ENCODE measurements at places on chromosomes 4 and X.
A peak's percentile ranks its signal among the peaks of the same experiment; 100 is the strongest.

- no peak for DNase-seq
These were observed 193.9 kb downstream of the ANAPC10 start for GRCh38 chr4:144903953-144904711.

DNA sequence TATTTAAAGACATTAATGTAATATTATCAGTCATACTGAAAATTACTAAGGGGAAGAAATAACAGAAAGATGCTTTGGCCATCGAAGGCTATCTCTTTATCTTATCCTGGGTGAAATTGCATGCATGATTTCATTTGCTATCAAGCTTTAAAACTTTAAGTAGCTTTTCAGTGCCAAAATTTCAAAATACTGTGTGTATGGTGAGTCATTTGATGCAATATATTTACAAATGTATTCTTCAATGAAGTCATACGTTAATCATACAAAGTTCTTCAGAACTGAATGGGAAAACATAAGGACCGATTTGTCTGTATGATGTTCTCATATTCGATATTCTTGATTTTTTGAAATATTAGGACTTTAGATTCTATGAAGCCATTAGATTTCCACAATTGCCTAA is 1295.8 kb upstream of the AGA start:
- DNase-seq = no peak

DNA sequence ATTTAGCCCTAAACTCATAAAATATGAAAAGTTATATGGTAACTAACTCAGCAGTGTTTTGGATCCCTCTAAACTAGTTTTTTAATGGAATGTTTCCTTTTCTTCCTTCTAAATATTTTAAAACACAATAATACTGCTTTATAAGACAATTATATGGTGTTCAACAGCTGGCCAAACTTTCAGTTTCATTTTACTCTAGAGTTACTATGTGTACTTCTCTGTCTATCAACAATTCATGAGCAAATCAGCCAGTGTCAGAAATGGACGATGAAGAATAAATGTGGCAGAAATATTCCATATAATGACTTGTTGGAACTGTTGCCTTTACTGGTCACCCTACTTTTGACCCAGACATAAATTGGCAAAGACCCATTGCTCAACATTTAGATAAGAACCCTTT is 64.8 kb upstream of the CXXC4 start:
- no peak for DNase-seq

GRCh38 chrX:113726898-113727297 is 857.0 kb upstream of the HTR2C start:
- DNase-seq = no peak

GRCh38 chr4:139175646-139176301 is 1.2 kb downstream of the ELF2 start:
- no peak for DNase-seq

DNA sequence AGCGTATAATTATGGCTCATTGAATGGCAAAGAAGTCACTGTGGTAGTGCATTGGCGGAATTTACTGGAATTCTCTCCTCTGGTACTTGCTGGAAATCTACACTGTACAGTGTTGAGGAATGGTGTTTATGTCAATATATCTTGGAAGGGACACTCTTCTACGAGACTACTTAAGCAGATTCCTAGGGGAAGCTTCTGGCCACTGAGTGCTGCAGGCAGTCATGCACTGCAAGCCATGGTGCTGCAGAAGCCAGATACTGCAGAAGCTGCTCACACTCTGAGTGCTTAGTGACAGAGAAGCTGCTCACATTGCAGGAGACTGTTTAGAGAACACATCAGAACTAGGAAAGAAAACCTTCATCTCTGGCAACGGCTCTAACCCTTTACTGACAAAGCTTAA is 725.0 kb downstream of the CCSER1 start:
- no peak for DNase-seq

DNA sequence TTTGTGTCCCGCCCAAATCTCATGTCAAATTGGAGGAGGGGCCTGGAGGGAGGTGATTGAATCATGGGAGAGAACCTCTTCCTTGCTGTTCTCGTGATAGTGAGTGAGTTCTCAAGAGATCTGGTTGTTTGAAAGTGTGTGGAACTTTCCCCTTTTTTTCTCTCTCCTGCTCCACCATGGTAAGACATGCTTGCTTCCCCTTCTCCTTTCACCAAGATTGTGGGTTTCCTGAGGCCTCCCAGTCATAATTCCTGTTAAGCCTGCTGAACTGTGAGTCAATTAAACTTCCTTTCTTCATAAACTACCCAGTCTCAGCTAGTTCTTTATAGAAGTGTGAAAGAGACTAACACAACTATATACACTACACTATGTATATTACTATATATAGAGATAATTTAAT is 697.8 kb upstream of the HS3ST1 start:
- DNase-seq = peak; percentile 26

- no peak for DNase-seq
These were observed 29.9 kb upstream of the TET2 start for GRCh38 chr4:105116616-105117319.

DNA sequence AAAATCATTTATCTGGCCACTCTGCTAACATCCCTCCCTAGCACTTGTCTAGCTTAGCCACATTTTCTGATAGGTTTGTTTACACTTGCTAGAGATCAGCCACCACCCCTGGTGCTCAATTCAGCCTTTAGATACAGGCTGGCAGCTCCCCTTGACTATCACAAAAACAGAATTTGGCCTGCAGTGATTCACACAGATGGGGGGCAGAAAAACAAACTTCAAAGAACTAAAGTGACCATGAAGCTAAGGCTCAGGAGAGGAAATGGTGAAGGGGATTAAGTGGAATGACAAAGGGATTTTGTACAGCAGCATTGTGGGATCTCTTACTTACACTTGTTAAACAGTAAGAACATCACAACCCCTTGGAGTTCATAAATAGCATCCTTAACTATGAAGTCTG is 1718.0 kb upstream of the PCDH7 start:
- no peak for DNase-seq

- DNase-seq = no peak
These were observed 53.9 kb upstream of the NOCT start for GRCh38 chr4:138961664-138962063.

- DNase-seq = no peak
These were observed 460.9 kb upstream of the FAT1 start for GRCh38 chr4:187184508-187184907.

GRCh38 chr4:107330916-107331315 is 294.8 kb upstream of the DKK2 start:
- DNase-seq = no peak

DNA sequence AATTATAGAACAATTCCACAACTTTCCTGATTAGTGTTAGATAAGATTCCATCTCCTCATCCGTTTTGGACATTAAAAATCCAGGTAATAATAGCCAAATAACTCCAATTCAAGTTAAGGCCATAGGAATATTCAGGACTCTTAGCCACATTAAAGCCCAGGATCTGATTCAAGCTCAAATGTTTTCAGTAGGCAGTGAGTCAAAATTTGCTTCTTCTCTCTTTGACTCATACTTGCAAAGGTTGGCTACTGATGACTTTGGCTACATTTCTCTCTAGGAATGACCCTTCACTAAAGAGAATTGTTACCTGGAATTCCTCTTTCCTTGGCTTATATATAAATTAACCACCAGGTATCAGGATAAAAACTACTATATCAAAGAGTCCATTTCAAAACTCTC is 354.9 kb upstream of the HS3ST1 start:
- DNase-seq = no peak

GRCh38 chr4:115973768-115974167 is 860.3 kb upstream of the NDST4 start:
- DNase-seq = no peak

- no peak for DNase-seq
These were observed 176.4 kb downstream of the PTTG2 start for GRCh38 chr4:38136604-38137003.

- no peak for DNase-seq
These were observed 33.9 kb upstream of the BMP2K start for GRCh38 chr4:78742300-78742699.

DNA sequence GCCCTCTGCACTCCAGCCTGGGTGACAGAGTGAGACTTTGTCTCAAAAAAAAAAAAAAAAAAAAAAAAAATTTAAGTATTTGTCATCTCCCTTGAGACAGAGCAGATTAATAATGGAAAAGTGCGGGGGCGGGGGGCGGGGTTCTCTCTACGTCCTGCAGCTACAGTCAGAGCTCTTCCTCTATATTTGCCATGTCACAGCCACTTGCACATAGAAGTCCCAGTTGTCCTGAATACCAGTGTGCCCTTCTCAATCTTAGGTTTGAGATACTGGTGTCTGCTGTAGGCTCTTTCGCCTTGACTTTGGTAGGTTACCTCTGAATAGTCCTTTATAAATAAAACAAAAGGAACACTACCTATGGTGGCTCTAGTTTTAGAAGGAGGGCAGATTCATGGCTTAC is 237.8 kb upstream of the PGRMC2 start:
- no peak for DNase-seq

DNA sequence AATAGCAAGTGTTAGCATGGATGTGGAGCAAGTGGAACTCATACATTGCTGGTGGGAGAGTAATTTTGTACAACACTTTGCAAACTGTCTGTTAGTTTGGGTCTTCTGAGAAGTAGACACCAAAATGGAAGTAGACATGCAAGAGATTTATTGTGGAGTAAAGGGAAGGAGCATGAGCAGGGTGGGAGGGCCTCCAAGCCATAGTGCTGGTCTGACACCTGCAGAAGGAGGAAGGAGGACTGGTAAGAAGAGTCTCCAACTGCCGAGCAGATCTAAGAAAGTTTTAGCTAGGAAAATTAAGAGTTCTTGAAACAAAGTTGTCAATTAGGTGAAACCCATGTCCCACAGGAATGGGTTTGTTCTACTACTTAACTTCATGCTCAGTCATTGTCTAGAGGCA is 64.0 kb upstream of the DDIT4L start:
- DNase-seq = no peak

DNA sequence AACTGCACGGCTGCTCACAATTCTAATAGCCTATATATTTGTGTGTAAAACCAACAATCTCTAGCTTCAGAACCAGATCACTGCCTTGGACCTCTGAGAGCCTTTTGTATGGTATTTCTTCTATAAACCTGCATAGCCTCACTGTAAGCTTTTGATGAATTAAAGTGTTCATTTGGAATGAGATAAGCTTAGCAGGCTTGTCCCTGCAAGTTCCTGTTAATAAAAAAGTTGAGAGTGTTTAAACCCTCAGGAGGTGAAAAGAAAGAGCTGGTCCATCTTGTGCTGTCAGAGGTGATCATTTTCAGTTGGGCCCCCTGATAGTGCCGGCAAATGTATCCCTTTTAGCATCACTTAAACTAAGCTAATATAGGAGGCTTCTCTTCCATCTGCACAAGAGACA is 191.8 kb downstream of the GPC3 start:
- DNase-seq = no peak

DNA sequence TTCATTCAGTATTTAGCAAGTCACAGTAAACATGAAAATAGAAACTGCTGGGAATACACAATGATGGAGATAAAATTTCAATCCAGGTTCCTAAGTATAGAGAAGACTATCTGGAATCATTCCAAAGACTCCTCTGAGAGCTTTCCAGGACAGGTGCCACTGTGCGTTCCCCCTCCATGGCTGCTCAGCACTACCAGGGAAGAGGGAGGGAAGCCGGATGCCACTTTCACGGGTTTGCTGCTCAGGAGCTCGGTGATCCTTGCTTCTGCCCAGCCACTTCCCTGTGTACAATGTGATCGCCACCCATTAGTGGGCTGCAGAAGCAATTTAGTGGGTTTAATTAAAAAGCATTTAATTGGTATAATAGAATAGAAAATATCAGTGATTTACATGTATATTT is 94.5 kb downstream of the FNIP2 start:
- no peak for DNase-seq

- DNase-seq = no peak
These were observed 65.7 kb downstream of the TMEM154 start for GRCh38 chr4:152613841-152614721.

DNA sequence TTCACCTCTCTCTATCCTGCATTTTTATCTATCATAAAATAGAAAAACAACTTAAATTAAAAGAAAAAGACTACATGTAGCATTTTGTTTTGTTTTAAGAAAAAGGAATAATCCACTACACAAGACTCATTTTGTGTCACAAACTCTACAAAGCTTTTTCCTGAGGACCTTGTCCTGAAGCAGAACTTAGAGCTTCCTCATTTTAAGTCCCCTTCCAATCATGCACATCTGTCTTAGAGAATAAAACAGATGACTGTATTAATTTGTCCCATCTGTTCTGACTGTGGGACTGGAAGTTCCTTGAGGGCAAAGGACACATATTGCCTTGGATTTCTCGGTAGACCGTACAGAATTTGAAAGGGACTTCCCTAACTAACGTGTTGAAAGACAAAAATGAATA is 218.5 kb downstream of the COL25A1 start:
- DNase-seq = no peak

DNA sequence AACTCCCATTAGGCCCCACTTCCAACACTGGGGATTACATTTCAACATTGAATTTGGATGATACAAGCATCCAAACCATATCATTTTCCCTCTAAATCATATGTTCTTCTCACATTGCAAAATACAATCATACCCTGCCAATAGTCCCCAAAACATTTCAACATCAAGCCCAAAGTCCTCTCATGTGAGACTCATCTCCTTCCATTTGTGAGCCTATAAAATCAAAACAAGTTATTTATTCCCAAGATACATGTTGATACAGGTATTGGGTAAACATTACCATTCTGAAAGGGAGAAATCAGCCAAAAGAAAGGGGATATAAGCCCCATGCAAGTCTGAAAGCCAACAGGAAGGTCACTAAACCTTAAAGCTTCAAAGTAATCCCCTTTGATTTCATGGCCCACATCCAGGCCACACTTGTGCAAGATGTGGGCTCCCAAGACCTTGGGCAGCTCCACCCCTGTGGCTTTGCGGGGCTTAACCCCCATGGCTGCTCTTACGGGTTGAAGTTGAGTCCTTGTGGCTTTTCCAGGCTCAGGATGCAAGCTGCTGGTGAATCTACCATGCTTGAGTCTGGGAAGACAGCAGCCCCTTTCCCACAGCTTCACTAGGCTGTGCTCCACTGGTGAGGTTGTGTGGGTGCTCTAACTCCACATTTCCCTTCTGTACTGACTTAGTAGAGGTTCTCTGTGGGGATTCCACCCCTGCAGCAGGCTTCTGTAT is 40.6 kb upstream of the SERTM2 start:
- no peak for DNase-seq

DNA sequence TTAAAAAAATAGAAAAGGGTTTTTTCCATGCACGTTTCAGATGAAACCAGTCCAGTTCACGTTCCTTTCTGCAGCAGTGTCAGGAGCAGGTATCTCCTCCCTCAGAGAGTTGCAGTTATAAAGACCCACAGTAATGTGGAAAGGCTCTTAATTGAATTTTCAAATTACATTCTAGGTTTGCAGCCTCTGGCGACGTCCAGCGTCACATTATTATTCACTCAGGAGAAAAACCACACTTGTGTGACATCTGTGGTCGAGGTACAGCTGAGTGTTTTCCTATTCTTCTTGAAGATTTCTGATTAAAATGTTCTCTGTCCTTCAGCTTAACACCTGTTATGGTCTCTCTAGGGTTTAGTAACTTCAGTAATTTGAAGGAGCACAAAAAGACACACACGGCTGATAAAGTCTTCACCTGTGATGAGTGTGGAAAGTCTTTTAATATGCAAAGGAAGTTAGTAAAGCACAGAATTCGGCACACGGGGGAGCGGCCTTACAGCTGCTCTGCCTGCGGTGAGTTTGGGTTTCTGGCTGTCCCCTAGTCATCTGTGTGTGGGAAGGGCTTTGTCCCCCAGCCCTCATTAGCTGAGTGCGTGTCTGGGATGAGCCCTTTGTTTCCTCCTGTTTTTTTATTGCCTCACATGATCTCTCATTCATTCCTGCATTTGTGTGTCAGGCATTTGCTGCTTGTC is 25.6 kb downstream of the ZBTB49 start:
- DNase-seq = no peak
